Trophoblast cell (in vitro differentiated cells and primary cell): ENCODE measurements at places on chromosomes 1 and 21.

GRCh38 chr1:203930342-203930741 lies 68.9 kb downstream of the SNRPE start:
- no peak for DNase-seq

DNA sequence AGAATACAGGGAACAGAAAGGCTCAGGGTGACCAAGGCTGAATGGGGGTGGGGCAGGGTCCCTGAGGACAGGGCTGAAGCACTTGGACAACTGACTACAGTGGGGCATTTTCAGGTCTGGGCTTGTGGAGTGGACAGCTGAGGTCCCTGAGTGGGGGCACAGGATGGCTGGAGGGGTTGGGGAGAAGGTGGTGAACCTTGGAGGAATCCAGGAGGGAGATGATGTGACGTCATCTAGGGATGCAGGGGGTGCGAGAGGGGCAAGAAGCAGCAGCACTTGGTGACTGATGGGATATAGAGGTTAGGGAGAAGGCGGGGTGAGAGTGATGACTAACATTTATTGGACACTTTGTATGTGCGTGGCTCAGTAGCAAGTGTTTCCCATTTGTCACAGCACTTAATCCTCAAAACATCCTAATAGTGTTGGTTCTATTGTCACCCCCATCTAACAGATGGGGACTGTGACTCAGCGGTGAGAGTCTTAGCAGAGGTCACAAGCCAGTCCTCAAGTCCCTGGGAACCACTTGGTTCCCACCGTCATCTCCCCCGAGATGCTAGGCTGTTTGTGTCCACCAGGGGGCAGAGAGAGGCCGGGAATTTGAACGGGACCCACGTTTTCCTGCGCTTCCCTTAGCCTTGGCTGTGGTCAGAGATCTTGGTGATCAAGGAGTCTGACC lies 27.9 kb upstream of the BMP8B start:
- peak; percentile 74 for DNase-seq

- DNase-seq, result no peak
Observed at GRCh38 chr1:15218287-15219279, 28.4 kb upstream of the FHAD1 start.

- no peak for DNase-seq
Observed at GRCh38 chr1:68590473-68590872, 93.6 kb upstream of the DEPDC1 start.

DNA sequence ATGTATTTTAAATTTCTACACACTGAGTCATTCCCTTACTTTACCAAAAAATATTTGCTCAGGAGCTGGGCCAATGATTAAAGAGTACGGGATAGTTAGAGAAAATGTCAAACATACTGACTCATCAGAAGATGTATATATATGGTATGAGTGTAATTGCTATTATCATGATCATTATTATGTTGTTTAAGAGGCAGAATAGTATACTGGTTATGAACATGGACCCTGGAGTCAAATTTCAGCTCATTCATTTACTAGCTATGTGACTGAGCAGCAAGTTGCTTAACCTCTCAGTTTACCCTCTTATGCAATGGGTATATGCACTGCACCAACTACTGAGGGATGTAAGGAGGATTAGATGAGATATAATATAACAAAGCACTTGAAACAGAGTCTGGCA lies 41.2 kb upstream of the USH2A start:
- peak; percentile 81 for DNase-seq

- DNase-seq, result no peak
Observed at GRCh38 chr1:225597926-225598575, 54.9 kb downstream of the ENAH start.

GRCh38 chr21:41874611-41875010 lies 4.5 kb downstream of the PRDM15 start:
- no peak for DNase-seq

- DNase-seq, result no peak
Observed at GRCh38 chr1:164618202-164618564, 59.2 kb downstream of the PBX1 start.

GRCh38 chr21:29318354-29318753 lies 19.6 kb downstream of the BACH1 start:
- no peak for DNase-seq

DNA sequence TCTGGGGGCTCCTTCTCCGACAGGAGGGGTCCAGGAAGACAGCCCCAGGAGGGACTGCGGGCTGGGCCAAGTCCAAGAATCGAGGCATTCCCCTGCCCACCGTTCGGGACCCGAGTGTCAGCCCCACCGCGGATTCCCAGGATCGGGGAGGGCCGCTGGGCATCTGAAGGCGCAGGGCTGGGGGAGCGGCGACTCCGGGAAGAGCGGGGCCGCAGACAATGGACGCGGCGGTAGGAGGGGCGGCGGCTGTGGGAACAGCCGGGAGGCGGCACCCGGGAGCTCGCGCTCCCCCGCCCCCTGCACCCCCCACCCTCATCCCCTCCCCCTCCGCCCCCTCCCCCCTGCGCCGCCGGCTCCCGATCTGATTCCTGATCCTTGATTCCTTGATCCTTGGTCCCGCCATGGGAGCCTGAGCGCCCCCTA lies at the start of gene VANGL2:
TSS of gene VANGL2 (plus strand) at position 342 of the 423 bp plus-strand sequence. CDS start 15,274 bp downstream, outside the sequence.
- peak; percentile 66 for DNase-seq

- peak; percentile 4 for DNase-seq
Observed at GRCh38 chr1:80450711-80451110, 1350.0 kb upstream of the ADGRL2 start.

DNA sequence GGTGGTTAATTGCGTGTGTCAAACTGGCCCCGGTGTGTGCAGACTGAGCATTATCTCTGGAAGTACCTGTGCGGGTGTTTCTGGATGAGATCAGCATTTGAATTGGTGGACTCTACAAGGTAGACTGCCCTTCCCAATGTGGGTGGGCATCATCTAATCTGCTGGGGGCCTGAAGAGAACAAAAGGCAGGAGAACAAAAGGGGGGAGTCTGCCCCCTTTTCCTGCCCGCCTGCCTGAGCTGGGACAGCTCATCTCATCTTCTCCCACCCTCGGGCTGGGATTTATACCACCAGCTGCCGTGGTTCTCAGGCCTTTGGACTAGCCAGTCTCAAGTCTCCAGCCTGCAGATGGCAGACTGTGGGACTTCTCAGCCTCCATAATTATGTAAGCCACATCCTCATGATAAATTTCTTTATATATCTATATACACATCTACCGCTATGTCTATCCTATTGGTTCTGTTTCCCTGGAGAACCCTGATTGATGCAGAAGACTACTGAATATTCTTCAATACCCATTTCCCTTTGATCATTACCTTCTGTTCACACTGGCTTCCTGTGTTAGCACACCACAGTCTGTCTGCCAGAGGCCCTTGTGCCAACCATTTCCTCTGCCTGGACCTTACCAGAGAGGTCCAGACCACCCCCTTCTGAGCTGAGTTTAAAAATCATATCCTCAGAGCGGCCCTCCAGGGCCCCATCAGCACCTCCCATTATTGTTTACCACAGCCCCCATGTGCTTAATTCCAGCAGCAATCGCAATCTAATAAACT lies 25.2 kb downstream of the RCAN1 start:
- no peak for DNase-seq

DNA sequence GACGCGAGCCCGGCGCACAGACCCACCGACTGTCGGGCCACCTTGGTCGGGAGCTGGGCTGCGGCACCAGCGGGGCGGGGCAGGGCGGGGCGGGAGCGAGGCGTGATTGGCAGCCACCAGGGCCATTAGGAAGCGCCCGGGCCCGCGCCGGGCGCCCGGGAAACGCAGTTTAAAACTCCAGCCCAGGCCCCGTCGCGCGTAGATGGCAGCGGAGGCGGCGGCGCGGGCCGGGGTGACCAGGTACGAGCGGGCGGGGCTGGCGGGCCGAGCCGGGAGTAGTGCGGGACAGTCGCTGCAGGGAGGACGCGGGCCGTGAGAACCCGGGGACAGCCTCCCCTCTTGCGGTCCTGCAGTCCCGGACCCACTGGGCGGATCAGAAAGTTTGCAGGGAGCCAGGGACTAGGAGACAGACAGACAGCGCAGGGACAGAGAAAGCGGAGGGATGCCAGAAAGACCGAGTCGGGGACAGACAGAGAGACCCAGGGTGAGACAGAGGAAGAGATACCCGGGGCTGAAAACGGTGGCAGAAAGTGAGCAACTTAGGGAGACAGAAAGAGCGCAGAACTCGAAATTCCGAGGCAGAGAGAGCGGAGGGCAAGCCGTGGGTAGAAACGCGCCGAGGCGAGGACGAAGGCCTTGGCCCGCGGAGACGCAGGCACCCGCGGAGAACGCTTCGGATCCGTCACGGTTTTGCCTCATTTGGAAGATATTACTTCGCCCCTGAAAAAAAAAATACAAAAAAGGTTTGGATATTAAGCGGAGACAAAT lies at the start of gene DMBX1:
TSS of gene DMBX1 (plus strand) at position 199 of the 768 bp plus-strand sequence. CDS start 17,175 bp downstream, outside the sequence.
- DNase-seq, result peak; percentile 49

GRCh38 chr1:14844356-14844755 lies 245.9 kb downstream of the KAZN start:
- no peak for DNase-seq
